ENCODE measurements at places on chromosomes 7 and 10. TPM values are rescaled to one million over a fixed set of nuclear protein-coding genes. Genes with fewer than 3 reads are reported as not detected.

TFPI2 gene
- total RNA-seq = 2.7 TPM

DNA sequence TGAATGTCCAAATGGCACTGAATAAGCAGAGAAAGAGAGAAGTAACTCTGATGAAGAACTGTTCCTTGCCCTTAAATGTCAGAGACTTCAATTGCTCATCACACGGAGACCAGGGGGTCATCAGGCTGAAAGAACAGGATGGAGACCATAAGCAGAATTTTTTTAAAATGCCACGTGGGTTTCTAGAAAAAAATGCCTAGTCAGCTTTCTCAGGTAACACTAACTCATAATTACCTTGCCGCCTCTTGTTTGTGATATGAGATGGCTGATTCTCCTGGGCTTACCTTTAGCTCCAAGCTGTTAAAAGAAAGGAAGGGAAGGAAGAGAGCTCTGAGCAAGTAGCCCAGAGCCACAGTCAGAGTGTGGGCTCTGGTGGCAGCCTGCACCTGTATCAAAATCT is 372.0 kb downstream of the GPAM start:
- no peaks in the 10 kb centered on the region for H3K36me3 ChIP-seq
- no peak overlapping the region for H3K27ac ChIP-seq
- H3K27me3 ChIP-seq = no peaks in the 10 kb centered on the region
- no peak for DNase-seq

DNA sequence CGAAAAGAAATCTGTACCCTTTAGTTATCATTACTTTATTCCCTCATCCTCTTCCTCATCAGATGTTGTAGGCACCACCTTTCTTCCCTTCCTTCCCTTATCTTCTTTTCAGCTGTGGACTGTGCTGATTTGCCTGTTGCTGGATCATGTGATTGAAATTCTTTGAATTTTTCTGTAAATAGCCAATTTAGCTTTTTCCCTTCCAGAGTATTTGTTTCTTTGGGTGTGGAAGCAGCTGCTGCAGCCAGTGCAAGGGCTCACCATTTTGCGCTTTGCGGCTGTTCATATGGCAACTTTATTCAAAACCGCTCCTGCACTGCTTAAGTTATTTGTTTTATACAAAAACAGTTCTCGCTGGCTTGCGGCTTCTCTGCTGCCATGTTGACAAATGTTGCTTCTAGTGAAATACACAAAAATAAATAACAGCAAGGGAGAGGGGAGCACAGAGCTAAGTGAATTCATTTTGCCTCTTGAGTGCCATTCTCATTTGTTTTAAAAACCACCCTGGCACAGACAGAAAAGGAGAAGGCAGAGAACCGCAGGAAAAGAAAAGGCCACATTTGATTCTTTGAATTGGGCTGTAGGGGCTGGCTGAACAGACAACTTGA is 151.2 kb downstream of the AUTS2 start:
- H3K4me1 ChIP-seq = peaks cover 16% of the 10 kb centered on the region
- no peaks in the 10 kb centered on the region for H3K27me3 ChIP-seq
- H3K36me3 ChIP-seq = no peaks in the 10 kb centered on the region
- no peak overlapping the region for H3K27ac ChIP-seq
- no peak for DNase-seq

DNA sequence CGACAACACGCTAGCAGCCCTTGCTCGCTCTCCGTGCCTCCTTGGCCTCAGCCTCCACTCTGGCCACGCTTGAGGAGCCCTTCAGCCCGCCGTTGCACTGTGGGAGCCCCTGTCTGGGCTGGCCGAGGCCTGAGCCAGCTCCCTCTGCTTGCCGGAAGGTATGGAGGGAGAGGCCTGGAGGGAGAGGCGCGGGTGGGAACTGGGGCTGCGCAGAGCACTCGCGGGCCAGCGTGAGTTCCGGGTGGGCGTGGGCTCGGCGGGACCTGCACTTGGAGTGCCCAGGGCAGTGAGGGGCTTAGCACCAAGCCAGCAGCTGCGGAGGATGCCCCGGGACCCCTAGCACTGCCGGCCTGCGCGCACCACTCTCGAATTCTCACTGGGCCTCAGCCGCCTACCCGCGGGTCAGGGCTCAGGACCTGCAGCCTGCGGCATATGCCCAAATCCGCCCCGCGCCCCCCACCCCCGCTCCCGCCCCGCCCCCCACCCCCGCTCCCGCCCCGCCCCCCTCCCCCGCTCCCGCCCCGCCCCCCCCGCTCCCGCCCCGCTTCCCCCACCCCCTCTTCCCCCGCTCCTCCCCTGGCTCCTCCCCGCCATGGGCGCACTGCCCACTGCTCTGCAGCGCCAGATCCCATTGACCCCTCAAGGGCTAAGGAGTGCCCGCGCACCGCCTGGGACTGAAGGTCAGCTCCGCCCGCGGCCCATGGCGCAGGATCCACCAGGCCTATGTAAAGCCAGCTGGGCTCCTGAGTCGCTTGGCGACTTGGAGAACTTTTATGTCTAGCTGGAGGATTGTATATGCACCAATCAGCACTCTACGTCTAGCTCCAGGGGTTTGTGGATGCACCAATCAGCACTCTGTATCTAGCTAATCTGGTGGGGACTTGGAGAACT is 15.9 kb upstream of the ACBD5 start:
- no peaks in the 10 kb centered on the region for H3K36me3 ChIP-seq
- no peaks in the 10 kb centered on the region for H3K4me1 ChIP-seq
- no peak overlapping the region for H3K4me3 ChIP-seq
- peaks cover 44% of the 10 kb centered on the region for H3K27me3 ChIP-seq

DNA sequence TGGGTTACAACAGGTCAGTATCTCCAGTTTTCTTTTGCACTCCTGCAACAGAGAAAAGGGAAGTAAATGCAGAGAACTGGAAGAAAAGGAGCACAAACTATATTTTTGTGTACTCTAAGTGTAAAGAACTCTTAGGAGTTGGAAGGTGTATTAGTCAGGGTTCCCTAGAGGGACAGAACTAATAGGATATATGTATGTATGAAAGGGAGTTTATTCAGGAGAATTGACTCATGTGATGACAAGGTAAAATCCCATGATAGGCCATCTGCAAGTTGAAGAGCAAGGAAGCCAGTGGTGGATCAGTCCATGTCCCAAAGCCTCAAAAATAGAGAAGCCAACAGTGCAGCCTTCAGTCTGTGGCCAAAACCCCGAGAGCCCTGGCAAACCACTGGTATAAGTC is 22.6 kb upstream of the RAB18 start:
- H3K4me1 ChIP-seq = no peaks in the 10 kb centered on the region
- no peak for DNase-seq
- H3K27ac ChIP-seq = no peak overlapping the region
- H3K27me3 ChIP-seq = no peaks in the 10 kb centered on the region

DNA sequence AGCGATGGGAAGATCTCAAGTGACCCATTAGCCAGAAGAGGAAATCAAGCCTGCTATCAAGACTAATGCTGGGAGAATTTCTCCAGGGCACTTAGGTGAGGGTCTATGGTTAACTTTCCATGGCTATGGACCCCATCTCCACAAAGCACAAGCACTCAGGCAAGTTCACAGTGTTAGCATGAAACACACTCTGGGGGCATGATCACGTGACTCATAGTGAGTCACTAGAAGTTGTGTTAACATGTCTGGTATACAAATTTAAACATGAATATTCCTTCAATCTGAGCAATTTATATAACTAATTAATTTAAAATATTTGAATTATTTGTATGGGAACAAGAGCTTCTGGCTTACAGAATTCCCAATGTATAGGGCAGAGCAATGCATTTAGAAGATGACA is 131.8 kb downstream of the FAM204A start:
- peaks cover 2% of the 10 kb centered on the region for H3K4me1 ChIP-seq
- no peaks in the 10 kb centered on the region for H3K27me3 ChIP-seq
- no peak for DNase-seq

DNA sequence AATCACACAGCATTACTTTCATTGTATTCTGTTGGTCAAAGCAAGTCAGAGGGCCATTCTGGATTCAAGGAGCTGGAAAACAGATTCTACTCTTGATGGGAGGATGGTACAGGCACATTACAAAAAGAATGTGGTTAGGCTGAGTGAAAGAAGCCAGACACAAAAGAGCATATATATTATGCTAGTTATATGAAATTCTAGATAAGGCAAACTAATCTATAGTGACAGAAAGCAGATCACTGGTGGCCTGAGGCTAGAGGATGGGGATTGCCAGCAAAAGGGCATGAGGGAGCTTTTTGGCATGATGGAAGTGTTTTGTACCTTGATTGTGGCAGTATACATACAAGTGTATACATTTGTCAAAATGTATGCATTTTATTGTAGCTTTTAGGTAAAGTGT is 96.8 kb downstream of the SPAG6 start:
- no peak overlapping the region for H3K27ac ChIP-seq
- H3K4me3 ChIP-seq = no peak overlapping the region
- H3K36me3 ChIP-seq = no peaks in the 10 kb centered on the region
- no peak for DNase-seq

Data from endodermal cell (in vitro differentiated cells).